ENCODE measurements at places on chromosomes 2 and 18.

DNA sequence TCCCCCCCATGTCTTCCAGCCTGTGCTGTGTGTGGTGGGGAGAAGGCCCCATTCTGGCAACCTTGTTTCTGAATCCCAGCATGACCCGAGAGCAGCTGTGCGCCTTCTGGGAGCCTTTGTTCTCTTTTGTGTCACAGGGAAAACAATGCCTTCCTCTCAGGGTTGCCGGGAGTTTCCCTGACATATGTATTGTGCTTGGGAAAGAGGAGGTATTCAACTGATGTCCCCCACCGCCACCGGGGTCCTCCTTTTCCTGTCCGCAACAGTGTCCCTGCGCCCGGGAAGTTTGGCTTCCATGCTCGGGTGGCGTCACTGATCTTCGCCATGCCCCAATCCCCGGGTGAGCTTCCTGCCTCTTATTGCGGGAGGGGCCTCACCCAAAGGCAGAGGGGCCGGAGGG, 77.5 kb upstream of the ASB18 start:
- peak; percentile 94 for DNase-seq

DNA sequence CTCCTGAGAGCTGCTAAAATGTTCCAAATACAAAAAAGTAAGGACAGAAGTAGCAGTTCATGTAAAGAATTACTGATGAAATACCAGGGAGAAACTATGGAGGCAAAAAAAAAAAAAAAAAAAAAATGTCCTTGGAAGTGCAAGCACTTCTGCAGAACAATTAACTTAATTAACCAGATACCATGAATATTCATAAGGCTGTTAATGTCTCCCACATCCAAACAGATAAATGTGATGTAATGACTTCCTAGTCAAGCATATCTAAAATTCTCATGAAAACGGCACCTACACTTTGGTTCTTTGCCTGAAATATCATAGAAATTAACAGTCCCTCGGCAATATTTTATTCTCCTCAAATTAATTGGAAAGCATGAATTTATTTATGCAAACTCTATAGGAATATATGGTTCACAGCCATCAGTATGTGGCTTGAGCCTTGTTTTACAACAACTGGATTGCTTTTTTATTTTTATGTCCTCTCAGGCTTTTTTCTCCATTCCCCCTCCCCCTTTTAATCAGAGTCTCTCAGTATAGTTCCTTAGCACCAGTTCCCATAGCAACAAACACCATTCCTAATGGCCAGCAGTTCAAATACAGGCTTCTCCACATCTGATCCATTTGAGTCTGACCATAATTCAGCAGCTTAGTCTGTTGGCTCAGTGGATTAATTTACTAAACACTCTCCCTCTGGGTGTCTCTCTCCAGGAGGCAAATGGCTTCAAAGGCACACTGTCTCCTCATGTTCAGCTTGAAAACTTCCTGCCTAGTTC, 97.1 kb downstream of the ITGA4 start:
- DNase-seq: no peak

- peak; percentile 62 for DNase-seq
Observed at GRCh38 chr18:44325903-44326635, 354.6 kb upstream of the SETBP1 start.

GRCh38 chr18:63040788-63041410, 278.7 kb downstream of the BCL2 start:
- DNase-seq: no peak

- DNase-seq: no peak
Observed at GRCh38 chr2:7930800-7931635, 750.8 kb upstream of the ID2 start.

DNA sequence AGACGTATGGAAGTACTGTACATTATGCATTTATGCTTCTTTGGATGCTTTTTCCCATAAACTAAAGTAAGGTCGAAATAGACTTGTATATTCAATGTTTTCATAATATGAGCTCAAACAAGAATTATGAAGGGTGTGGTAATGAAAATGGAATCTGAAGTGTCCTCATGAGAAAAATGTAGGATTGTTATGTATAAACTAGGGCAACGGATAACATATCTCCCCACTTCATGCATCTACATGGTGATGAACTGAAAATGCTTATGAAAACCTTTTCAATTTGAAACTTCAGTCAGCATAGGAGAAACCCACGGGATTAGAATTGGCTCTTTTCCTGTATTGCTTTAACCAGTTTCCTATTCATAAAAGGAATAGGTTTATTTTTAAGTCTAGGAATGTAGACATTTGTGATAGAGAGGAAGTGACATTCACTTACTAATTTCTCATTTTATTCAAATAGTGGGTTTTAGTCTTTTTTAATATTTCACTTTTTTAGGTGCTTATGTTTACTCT, 608.2 kb upstream of the GCFC2 start:
- DNase-seq: no peak

DNA sequence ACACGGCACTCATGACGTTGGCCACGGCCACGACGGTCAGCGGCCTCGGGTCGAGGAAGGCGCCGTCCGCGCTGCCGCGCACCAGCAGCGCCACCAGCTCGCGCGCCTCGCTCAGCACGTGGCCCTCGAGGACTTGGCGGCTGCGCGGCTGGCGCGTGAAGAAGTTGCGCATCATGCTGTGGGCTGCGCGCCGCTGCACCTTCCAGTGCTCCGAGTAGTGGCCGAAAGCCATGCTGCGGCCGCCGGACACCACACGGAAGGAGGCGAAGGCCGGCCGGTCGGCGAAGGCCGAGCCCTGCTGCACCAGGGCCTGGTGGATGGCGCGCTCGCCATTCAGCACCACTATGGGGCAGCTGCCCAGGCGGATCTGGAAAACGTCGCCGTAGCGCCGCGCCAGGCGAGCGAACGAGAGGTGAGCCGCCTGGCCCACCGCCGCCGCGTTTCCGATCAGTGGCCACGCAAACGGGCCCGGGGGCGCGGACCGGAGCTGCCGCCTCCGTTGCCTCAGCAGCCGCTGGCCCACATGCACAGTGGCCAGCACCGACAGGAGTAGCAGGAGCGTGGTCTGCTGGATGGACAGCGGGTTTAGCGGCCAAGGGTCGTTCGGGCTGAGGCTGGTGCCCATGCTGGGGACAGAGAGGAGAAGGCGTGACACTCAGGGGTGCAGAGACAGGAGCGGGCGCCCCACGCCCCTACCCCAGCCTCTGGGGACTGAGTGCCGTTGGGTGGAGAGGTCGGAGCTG, 1.0 kb downstream of the CYP1B1 start:
- no peak for DNase-seq

DNA sequence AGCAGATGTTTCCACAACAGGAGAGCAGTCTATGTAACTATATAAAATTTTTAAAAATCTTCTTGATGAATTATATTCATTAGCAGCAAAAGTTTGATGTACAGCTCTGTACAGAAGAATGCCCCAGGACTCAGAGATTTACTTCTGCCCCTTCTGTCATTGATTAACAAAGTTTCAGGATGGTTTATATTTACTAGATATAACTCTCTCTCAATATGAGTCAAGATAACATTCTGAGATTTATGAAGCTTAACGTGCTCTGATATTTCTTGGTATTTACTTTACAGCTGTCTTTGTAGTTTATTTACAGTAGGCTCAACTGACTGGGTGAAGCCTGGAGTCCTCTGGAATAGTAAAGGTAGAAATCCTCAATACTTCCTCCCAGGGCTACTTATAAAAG, 93.6 kb upstream of the HNMT start:
- no peak for DNase-seq

GRCh38 chr2:84901593-84902120, 3.8 kb upstream of the TMSB10 start:
- DNase-seq: no peak

- no peak for DNase-seq
Observed at GRCh38 chr2:128452536-128453530, 134.2 kb upstream of the HS6ST1 start.

GRCh38 chr2:241007880-241008710, 9.7 kb downstream of the SNED1 start:
- DNase-seq: no peak

- no peak for DNase-seq
Observed at GRCh38 chr2:195929531-195929930, 139.1 kb downstream of the DNAH7 start.

DNA sequence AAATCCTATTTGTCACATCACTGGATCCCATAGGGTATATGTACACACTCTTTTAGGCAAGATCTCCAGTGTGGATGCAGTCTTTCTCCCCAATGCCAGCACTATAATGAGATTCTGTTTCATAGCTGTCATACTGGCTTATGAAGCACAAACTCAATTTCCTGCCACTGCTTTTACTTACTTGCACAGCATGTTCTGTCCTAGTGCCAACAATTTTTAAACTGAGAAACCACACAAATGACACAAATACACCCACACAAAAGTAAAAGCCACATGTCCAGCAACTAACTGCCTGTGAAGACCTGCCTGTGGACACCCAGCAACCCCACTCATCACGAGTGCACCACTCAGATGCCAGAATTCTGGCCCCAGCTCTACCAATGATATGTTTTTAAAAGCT, 29.6 kb upstream of the RNU4ATAC start:
- no peak for DNase-seq

- no peak for DNase-seq
Observed at GRCh38 chr18:78305789-78306188, 673.8 kb upstream of the SALL3 start.

- DNase-seq: no peak
Observed at GRCh38 chr18:3383381-3383915, 66.5 kb upstream of the TGIF1 start.

DNA sequence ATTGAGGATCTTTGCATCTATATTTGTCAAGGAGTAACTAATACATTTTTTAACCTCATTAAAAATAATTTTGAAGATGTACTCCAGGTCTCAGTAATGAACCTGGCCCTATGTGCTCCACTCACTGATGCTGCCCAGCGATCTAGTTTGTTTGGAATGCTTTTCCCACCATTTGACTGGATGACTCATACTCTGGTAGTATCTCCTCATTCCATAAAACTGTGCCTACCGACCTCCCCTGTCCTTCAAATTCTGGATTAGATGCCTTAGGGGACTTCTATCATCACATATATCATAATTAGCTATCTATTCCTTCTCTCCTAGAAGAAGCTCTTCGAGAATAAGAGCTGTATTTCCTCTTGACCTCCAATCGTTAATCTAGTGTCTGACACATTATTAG, 83.8 kb downstream of the FAM117B start:
- DNase-seq: no peak

DNA sequence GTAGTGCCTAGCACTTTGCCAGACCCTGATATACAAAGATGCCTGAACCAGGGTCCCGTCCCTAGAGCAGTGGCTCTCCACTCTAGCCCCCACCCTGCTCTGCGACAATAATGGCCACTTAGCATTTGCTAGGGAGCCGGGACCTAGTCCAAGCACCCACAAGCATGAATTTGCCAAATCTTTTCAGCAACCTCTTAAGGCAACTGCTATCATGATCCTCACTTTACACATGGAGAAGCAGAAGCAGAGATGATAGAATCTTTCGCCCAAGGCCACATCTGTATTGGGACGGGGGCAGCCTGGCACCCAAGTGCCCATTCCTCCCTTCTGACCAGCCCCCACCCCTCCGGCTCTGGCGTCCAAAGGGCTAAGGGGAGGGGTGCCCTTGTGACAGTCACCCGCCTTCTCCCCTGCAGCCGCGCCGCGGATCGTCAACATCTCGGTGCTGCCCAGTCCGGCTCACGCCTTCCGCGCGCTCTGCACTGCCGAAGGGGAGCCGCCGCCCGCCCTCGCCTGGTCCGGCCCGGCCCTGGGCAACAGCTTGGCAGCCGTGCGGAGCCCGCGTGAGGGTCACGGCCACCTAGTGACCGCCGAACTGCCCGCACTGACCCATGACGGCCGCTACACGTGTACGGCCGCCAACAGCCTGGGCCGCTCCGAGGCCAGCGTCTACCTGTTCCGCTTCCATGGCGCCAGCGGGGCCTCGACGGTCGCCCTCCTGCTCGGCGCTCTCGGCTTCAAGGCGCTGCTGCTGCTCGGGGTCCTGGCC, 13.0 kb downstream of the SIGLEC15 start:
- DNase-seq: no peak

DNA sequence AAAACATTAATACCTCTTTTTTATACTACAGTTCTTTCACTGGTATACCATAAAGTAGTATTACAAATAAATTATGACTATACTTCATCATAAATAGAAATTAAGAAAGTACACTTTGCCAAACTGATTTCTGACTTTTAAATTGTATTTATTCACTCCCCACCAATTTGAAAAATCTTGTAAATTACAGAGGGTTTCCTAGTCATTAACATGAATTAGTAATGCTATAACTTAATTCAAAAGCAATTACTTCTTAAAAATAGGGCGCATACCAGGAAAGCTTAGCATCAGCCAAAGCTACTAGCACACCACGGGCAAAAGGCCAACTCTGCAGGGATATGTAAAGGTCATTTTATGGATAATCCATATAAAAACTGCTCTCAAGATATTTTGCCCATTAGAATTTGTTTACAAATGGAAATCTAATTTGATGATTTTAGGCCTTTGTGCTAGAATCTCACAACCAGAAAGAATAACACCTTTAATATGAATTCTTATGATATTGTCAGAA, 142.3 kb downstream of the PIGN start:
- no peak for DNase-seq

DNA sequence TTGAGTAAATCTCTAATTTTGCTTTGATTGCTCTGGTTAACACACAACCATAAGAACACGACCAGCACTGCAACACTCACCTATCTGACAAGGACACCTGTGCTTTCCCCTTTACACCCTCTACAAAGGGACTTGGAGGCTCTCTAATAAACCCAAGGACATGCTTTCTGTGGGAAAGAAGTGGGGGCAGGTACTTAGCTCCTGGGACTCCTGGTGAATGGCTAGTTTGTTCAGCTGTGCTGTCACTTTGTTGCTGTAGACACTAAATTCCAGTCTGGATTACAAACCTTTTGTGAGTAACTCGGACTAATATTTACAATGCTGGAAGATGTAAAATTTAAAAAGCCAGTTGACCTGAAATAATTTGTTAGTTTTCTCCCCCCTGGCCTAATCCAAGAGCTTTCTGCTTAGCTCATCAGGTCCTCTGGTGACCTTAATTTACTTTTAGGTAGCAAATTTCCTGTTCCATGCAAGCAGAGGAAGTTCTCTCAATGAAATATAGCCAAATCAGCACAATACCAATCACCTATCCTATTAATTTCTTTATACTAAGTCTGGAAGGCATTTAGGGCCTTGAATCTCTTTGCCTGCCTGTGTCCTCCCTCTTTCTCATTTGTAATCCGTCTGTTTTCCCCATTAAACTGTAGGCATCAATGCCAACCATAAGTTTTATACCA, 67.5 kb downstream of the PLCL1 start:
- no peak for DNase-seq

DNA sequence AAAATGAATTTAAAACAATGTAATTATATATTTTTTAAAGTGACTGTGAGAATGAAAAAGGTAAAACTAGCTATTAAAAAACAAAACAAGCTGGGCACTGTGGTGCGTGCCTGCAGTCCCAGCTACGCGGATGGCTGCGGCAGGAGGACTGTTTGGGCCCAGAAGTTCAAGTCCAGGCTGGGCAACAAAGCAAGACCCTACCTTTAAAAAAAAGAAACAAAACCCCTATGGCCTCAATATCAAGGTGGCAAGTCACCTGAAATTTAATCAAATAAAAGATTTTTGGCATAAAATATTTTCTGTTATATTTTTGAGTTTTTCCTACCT, 46.9 kb upstream of the STRN start:
- DNase-seq: no peak

Data from pons (tissue), 1 donor.